ENCODE measurements at places on chromosomes 11 and 22. TPM values are rescaled to one million over a fixed set of nuclear protein-coding genes. Genes with fewer than 3 reads are reported as not detected.

The CFAP300 gene
- total RNA-seq, result 12.7 TPM

The RAB36 gene
- 4.6 TPM for total RNA-seq

The GAS2L1 gene
- total RNA-seq, result 15.0 TPM

The WBP2NL gene
- total RNA-seq, result 1.6 TPM

The SPI1 gene
- not detected for total RNA-seq

The HINFP gene
- 19.1 TPM for total RNA-seq

The CEP126 gene
- 3.9 TPM for total RNA-seq

The TMEM109 gene
- 44.1 TPM for total RNA-seq

The MUC5B gene
- not detected for total RNA-seq

The DERL3 gene
- total RNA-seq, result not detected

The VPREB1 gene
- total RNA-seq, result not detected

The SMC1B gene
- 0.09 TPM for total RNA-seq

The TREH gene
- total RNA-seq, result not detected

The NAALADL1 gene
- 9.7 TPM for total RNA-seq

The C22orf15 gene
- 4.9 TPM for total RNA-seq

The TMA7B gene
- total RNA-seq, result not detected

The ZNRF3 gene
- 3.4 TPM for total RNA-seq

The PDE2A gene
- total RNA-seq, result 0.41 TPM

The DNAJB7 gene
- not detected for total RNA-seq

The MS4A3 gene
- not detected for total RNA-seq

The OR2D2 gene
- not detected for total RNA-seq

The MYOD1 gene
- not detected for total RNA-seq

Data from fibroblast of the aortic adventitia (primary cell).